ENCODE measurements at places on chromosomes 16 and 17. TPM values are rescaled to one million over a fixed set of nuclear protein-coding genes. Genes with fewer than 3 reads are reported as not detected.

GRCh38 chr16:54932737-54933254, 2.1 kb downstream of the IRX5 start:
- no peak for DNase-seq

DNA sequence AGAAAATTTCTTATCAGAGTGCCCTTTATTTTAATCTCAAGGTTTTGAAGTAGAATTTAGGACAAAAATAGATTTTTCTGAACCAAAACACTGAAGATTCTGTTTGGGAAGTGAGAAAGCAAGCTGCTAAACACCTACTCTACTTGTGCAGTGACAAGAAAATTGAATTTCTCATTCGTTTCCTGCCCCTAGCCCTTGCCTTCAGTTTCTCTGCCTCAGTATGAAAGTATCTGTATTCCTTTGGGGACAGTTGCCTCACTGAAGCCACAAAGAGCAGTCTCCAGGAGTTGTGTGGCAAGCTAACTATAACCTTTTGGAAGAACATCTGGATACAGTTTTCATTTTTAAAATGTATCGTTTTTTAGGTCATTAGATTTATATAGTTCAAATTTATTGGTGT, 19.7 kb downstream of the MOSMO start:
- DNase-seq, result no peak

DNA sequence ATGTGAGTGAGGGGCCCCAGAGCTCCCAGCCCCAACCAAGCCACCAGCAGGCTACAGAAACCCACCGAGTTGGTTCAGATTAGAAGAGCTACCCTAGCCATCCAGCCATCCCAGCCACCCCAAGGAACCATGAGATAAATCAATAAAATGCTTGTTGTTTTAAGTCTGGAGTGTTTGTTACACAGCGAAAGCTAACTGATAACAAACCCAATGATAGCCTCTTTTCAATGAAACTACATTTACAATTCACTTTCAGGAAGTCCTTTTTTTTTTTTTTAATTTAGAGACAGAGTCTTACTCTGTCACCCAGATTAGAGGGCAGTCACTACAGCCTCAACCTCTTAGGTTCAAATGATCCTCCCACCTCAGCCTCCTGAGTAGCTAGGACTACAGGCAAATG, 215.0 kb upstream of the ZFHX3 start:
- no peak for DNase-seq

GRCh38 chr16:82728901-82729300, 102.1 kb downstream of the CDH13 start:
- DNase-seq, result no peak

DNA sequence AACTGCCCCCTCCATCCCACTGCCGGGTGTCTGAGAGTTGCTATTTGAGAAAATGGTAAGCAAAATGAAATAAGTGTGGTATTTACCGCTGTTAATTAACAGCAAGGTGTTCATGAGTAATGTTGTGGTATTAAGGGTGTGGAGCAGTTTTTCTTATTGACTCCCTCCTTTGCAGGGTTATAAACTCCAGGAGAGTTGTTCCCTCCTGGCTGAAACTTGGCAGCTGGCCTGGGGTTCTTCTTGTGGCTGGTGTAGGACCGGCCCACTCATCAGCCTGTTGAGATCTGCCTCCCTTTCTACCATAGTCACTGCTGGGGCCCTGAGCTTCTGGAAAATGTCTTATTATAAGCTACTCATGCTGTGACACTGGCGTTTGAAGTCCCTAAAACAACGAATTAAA, 128.6 kb downstream of the SOX9 start:
- DNase-seq, result no peak

- no peak for DNase-seq
Observed at GRCh38 chr17:78789663-78790181, 7.6 kb upstream of the CYTH1 start.

- DNase-seq, result no peak
Observed at GRCh38 chr17:36942631-36943125, 5.4 kb downstream of the LHX1 start.

GRCh38 chr17:47738178-47738577, 5.1 kb downstream of the TBX21 start:
- DNase-seq, result no peak

GRCh38 chr16:59907611-59908010, 1173.5 kb upstream of the GOT2 start:
- peak; percentile 50 for DNase-seq

- no peak for DNase-seq
Observed at GRCh38 chr17:27230996-27231395, 62.9 kb upstream of the WSB1 start.

GRCh38 chr17:68418876-68419275, 38.4 kb downstream of the WIPI1 start:
- DNase-seq, result no peak

GRCh38 chr16:80935691-80936090, 71.0 kb downstream of the CMC2 start:
- no peak for DNase-seq

DNA sequence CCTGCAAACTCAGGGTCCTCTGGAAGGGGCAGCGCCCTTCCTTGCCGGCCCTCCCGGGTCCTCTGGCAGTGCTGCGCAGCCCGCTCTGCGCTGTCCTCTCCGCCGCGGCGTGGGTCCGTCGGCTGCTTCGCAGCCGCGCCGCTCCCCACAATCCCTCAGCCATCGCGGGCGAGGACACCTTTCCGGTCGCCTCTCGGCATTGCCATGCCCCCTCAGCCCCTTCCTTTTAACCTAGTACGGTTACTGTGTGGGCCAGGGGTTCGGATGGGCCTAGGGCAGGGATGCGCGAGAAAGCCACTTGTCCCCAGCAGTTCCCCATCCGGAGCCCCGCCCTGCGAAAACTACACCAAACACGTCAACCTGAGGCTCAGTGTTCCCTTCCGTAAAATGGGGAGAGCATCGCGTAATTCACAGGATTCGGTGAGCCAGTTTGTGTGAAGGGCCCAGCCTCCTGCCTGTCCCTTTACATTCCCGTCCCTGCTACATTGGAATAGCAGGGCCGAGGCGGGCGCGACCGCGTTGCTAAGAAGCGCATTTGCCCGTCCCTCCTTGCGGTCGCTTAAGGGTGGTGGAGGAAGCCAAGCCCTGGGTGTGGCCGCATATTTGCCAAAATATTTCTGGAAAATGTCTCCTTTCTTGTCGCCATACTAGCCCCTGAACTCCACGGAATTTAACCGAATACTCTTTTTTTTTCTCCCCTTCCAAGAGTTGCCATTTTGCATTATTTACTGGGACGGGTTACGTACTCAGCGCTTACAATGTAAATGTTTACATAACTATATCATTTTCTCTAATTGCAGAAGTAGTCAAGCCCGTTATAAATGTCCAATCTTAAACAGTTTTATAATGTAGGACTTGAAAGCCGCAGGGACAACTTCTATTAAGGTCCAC, 13.2 kb downstream of the COPZ2 start:
- DNase-seq, result no peak

DNA sequence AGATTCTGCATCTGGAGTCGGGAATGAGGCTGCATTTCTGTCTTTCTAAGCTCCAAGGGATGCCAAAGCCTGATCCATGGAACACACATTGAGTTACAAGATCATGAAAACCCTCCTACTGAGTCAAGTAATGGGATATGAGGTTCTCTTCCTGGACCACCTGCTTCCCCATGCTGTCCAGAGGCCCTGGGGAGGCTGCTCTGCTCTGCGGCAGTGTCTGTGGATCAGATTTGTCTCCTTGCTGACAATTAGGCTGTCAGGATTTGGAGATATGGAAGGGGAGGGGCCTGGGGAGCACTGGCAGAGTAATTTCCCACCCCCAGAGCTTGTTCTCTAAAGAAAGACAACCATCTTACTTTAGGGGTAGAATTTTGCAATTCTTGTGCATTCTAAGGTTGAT, 33.0 kb downstream of the C16orf95 start:
- no peak for DNase-seq

- no peak for DNase-seq
Observed at GRCh38 chr16:86584071-86584685, 5.8 kb downstream of the FOXL1 start.

DNA sequence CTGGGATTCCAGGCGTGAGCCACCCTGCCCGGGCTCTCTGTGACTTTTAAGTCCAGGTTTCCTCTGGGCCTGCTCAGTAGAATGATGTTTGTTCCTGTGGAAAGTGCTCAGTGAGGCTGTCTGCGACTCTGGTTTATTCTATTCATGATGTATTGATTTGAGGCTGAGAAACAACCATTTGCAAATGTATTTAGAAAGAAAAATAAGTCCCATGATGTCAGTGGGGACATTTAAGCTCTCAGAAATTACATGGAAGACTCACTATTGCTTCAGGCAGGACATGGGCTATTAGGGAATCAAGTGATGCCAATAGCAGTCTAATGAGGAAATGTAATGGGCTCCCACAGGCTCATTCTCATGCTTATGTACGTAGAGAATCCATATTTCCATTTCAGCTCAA, 22.2 kb upstream of the KCNG4 start:
- no peak for DNase-seq

GRCh38 chr16:69236319-69236718, 49.4 kb downstream of the SNTB2 start:
- no peak for DNase-seq

DNA sequence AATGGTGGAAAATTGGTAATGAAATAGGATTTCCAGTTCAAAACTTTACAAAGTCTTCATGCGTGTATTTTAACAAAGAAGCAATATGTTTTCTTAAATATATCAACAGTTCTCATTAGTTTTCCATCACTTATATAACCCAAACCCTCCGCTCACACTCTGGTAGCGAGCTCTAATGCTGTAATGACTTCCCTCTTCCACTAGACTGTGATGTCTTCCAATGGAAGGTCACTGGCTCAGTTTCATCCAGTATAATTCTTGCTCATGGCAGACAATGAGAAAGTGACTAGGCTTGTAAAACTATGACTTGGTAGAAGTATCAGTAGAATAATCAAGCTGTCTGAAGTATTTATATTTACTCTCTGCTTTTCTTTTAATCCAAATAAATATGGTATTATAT, 32.8 kb downstream of the NETO2 start:
- DNase-seq, result peak; percentile 43

GRCh38 chr17:82547981-82548380, 28.4 kb downstream of the FOXK2 start:
- DNase-seq, result no peak

GRCh38 chr16:90072442-90073105, 4.6 kb downstream of the PRDM7 start:
- DNase-seq, result no peak

DNA sequence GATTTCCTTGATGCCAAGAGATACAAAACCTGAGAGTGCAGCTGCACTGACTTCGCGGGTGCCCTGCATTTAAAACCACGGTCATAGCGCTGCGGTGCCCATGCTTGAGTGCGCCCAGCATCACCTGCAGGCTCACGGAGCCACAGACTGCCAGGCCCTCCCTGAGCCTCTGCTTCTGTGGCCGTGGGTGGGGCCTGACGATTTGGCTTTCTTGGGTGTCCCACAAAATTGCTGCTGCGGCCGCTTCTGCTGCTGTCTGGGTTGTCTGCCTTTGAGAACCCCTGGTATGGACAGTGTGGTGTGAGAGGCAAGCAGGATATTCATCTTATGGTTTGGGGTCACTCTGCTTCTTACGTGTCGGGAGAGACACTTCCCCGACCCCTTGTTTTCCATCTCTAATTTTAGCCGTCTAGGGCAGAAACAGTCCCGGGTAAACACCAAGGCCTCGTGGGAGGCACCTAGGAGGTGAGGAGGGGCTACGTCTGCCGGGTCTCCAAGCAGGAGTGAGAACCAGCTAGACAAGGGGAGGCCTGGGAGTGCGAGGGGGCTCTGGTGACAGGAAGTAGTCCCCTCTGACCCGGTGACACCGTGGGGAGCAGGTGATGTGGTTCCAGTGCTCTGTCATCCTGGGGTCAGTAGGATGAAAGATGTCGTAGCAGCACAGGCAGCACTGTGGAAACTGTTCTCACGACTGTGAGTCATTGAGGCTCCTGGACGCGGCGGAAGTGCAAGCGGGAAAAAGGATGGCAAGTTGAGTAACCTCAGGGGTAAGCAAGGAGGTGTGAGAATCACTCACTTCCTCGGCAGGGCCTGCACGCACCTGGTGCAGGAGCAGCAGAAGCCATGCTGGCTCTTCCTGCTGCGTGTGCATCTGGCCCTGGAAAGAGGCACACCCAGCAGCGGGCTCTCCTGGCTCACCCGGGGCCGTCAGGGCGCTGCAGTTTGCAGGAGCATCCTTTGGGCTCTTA, 176.3 kb downstream of the RPTOR start:
- no peak for DNase-seq

- peak; percentile 69 for DNase-seq
Observed at GRCh38 chr17:78144147-78144719, 2.0 kb upstream of the C17orf99 start.

GRCh38 chr16:3712861-3713372, 4.4 kb downstream of the TRAP1 start:
- DNase-seq, result no peak

DNA sequence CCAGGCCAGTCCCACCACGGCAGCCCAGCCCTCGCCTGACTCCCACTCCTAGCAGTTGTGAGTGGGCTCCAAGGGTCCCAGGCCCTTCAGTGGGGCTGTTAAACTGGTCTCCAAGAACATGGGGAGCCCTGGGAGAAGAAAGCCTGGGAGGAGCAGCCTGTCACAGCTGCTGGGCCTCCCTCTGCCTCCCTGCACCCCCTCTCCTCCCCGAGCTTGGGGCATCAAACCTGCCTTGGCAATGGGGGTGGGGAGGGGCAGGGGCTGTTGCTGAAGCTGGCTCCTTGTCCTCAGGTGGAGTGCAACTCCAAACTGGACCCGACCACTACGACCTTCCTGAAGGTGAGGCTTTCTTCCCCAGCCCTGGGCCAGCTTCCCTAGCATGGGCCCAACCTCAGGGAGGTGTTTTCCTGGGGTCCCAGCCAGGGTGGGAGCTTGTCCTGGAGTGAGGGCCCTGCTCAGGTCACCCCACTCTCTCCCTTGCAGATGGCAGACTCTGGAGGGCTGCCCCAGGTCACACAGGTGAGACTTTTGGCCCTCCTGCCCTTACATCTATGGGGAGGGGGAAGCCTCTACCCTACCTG, 6.6 kb upstream of the SETD6 start:
- DNase-seq, result no peak

KCNH6 gene
- not detected for total RNA-seq

KRT31 gene
- total RNA-seq, result not detected

C16orf96 gene
- total RNA-seq, result not detected

KRTAP3-2 gene
- total RNA-seq, result not detected

CCL7 gene
- total RNA-seq, result not detected

HBA2 gene
- not detected for total RNA-seq

PLCD3 gene
- 4.0 TPM for total RNA-seq

FOXC2 gene
- total RNA-seq, result not detected

NOS2 gene
- 0.18 TPM for total RNA-seq

TMIGD1 gene
- not detected for total RNA-seq

Data from SK-MEL-5 (cell line).